ENCODE measurements at places on chromosomes 5 and 9.
A peak's percentile ranks its signal among the peaks of the same experiment; 100 is the strongest.

DNA sequence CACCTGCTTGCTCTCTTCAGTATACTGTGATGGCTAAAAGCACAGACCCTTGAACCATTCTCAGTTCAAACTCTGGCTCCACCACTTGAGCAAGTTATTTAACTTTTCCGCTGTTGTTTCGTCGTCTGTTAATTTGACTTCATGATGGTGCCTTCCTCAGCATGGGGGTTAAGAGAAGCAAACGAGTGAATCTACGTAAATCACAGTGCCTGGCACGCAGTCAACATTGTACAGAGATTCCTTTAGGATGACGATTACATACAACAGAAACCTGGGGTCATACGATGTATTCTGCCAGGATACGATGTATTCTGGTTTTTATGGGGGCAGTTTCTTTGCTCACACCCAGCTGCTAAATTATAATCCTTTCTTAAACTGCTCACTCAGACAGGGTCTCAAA lies 515.6 kb downstream of the CCDC171 start:
- no peak for DNase-seq

- DNase-seq: no peak
Measured at GRCh38 chr9:109792951-109793546, 13.1 kb downstream of the PALM2AKAP2 start.

DNA sequence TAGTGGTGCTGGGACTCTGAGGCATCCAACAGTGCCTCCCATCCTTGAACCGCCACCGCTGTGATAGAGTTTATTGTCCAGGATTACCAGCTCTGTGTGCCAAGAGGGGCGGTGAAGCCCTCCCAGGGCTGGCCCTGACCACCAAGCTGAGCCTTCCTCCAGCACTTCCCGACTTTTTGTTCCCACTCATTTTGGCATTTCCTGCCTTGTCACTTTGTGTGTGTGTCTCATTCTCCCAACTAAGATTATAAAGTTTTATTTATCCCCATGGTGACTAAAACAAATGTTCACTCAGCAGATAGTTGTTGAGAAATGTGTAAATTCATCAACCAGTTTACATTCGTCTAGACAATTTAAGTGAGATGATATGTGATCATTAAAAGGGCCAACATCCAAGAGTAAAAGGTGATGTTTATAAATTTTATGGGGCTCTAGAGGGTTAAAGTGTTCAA lies 2.5 kb downstream of the F2R start:
- no peak for DNase-seq

GRCh38 chr9:26904070-26904469 lies 11.5 kb upstream of the CAAP1 start:
- DNase-seq: no peak

GRCh38 chr9:129118799-129119198 lies 7.6 kb downstream of the PTPA start:
- no peak for DNase-seq

DNA sequence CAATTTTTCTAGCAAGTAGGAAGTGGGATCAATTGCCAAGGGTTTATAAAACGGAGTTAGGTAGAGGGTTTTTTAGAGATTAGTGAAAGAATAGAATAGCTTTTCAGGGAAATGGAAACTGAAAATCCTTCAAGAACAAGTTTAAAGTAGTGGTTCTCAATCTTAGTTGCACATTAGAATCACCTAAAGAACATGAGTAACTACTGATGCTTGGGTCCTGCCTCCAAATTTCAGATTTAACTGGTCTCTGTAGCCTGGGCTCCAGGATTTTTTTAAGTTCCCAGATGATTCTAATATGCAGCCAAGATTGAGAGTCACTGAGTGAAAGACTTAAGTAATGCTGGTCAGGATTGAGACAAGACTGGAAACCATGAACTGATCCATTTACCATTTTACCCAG lies 20.5 kb downstream of the ELOVL7 start:
- no peak for DNase-seq

DNA sequence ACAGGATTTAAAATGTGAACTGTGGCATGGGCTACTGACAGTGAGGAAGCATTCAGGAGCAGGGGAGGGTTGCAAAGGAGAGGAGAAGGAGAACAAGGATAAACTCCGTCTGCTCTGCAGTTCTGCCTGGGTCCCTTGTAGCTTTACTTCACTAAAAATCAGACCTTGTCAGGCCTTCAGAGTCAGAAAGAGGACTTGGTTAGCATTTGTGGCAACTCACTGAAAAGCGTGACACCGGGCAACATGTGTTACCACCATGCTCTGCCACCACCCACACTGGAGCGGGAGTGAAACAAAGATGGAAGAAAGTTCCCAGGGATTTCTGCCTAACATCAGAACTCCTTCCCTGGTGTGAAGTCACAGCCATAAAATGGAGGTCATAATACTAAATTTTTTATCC lies 19.3 kb downstream of the FYB1 start:
- DNase-seq: no peak

DNA sequence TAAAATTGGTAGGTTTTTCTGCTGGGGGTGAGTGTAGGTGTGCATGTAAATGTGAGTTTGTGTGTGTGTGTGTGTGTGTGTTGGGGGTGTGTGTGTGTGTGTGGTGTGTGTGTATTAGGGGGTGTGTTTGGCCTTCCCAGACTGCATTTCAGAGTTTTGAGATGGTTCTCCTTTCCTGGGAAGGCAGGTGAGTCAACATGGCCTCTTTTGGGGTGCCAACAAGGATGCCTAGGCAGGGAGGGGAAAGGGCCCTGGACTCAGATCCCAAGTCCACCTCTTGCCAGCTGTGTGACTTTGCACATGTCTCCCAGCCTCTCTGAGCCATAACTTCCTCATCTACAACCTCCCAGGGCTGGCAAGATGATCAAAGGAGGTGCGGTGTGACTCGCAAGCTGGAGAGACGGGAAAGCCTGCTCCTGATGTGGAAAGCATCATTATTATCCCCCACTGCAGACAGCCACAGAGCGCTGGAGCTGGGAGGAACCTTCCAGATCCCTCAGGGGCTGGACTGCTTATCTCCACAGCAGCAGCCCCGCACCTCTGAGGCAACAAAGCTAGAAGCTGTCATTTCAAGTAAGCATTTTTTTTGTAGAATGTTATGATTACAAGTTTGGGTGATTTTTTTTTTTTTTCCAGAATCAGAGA lies 63.5 kb upstream of the TBC1D2 start:
- no peak for DNase-seq

GRCh38 chr9:103669296-103669695 lies 424.8 kb upstream of the SMC2 start:
- DNase-seq: no peak

- DNase-seq: no peak
Measured at GRCh38 chr5:105453216-105453807, 1890.7 kb upstream of the NUDT12 start.

DNA sequence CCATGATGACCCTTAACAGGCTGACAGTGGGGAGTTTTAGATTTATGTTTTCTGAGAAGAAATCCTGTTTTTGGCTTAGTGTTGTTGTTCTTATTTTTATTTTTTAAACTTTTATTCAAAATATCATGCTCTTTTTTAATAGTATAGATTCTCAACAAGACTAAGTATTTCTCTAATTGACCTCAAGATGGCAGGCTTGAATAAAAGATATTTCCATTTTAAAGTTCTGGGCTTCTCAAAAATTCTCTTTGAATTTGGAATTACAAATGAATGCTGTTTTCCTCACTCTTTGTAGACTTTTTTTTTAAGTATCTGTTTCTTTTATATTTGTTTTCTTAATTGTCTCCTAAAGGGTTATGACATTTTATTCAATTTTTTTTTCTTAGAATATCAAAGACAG lies 50.0 kb upstream of the SH3GL2 start:
- DNase-seq: no peak

- peak; percentile 89 for DNase-seq
Measured at GRCh38 chr9:125126019-125126746, 17.1 kb downstream of the SCAI start.

- DNase-seq: peak; percentile 21
Measured at GRCh38 chr9:98191671-98192502, 550 bp downstream of the CORO2A start.

DNA sequence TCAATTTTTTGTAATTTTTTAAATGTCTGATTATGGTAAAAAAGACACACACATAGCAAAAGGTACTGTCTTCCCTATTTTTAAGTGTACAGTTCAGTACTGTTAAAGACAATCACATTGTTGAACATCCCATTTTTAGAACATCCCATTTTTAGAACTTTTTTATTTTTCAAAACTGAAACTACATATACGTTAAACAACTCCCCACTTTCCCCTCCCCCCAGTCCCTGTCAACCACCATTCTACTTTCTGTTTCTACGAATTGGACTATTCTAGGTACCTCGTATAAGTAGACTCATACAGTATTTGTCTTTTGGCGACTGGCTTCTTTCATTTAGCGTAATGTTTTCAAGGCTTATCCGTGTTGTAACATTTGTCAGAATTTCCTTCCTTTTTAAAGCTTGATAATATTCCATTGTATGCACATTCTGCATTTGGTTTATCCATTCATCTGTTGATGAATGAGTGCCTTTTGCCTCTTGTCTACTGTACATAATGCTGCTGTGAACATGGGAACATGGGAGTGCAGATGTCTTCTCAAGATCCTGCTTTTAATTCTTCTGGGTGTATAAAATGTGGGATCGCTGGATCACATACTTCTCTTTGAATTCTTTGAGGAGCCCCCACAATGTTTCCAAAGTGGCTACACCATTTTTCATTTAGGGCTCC lies 154.0 kb downstream of the PIK3R1 start:
- peak; percentile 31 for DNase-seq

DNA sequence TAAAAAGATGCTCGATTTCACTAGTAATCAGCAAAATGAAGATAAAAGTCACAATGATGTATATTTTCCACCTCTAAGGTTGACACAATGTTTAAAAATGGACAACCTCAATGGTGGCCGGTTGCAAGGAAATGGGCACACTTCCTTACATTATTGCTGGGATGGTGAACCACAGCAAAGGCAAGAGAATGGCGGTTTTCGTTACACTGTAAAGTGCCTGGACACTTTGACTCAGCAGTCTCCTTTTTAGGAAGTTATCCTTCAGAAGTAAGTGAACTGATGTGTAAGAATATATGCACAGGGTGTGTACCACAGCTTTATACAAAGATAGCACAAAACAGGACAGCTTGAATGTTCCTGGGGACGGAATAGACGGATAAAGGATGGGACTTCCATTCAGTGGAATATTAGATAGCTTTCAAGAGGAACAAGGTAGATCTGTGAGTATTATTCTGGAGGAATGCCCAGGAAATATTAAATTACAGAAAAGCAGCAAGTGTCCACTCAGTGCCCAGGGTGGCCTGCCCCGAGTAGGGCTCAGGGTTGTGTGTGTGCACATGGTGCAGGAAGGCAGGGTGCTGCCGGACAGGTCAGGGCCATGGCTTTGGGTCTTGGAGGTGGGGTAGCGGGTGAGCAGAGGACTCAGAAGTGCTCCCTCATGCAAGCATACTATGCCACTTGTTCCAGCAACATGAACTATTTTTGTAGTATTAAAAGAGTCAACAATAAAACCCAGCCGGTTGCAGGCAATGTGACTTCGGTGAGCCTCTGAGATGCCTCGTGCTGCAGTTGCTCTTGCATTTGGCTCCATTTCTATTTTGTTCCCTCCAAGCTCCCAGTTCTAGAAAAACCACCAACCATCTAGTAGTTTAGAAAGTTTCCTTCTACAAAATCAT lies 24.5 kb downstream of the GADD45G start:
- no peak for DNase-seq

DNA sequence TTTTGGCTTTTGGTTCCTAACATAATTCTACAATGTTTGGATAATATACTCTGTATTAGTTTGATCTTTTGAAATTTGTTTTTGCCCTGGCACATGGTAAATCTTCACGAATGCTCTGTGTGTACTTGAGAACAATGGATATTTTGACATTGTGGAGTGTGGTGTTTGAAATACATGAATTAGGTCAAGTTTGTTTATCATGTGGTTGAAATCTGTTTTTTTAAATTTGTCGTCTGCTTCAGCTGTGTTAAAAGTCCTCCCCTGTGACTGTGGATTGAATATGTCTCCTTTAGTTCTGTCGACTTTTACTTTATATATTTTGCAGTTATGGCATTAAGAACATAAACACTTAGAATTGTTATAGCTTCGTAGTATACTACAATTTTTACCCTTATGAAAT lies 60.3 kb downstream of the DUSP1 start:
- peak; percentile 23 for DNase-seq

DNA sequence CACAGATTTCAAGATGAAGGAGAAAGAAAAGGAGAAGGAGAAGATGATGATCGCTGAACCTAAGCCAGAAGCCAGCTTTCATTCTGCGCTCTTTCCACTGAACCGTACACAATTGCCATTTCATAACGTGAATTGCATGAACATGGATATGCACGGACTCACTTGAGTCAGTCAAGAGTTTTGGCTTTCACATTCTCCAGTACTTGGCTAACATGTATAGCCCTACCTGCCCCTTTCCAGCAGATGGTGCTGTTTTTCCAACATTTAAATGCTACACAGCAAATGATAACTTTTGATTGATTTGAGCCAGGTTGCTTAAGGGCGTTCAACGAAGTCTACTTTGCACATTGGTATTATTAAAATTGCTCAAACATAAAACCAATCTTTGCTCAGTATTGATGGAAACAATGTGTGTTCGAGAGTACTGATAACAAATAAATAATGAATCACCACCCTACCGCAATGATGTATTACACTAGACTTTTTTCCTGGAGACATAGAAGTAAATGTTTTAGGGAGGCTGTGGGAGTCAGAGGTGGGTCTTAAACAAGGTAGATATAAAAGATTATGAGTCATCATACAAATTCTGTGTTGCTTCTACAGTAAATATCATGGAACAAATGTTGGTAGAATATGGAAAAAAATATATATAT lies 196.4 kb downstream of the TRPM3 start:
- DNase-seq: no peak

- no peak for DNase-seq
Measured at GRCh38 chr9:132965478-132965877, 13.0 kb upstream of the GFI1B start.

DNA sequence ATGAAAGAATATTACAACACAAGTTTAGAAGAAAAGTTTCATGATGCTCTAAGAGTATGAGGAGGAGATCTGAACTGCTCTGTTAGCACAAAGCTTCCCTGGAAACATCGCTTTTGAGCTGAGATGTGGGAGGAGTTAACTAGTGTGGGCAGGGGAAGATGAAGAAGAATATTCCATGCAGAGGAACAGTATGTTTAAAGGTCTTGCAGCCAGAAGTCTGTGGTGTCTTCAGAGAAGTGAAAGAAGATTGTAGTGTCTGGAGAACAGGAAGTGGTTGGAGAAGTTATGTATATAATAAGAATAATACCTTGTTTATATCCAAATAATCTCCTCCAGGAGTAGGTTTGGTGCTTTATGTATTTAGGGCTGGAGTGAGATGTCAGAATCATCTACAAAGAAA lies 406.7 kb downstream of the MAN2A1 start:
- DNase-seq: no peak

GRCh38 chr5:81779916-81780266 lies 29.0 kb upstream of the SSBP2 start:
- no peak for DNase-seq

- DNase-seq: no peak
Measured at GRCh38 chr5:108421713-108422112, 39.8 kb upstream of the FBXL17 start.

DNA sequence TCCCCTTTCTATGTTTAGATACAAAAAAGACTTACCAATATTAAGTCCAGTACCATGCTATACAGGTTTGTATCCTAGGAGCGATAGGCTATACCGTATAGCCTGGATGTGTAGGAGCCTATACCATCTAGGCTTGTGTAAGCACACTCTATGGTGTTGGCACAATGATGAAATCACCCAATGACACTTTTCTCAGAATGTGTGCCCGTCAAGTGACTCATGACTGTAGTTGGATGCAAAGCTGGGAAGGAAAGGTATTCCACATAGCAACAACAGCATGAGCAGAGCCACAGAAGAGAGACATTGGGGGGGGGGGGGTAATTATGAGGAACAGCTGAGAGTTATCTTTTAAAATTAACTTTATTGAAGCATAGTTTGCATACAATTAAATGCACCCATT lies 63.2 kb downstream of the TTLL11 start:
- no peak for DNase-seq

All from central memory CD4-positive, alpha-beta T cell (primary cell).